ENCODE measurements at places on chromosomes 1 and 21.

GRCh38 chr1:193730017-193730416 is 543.6 kb upstream of the B3GALT2 start:
- DNase-seq, result no peak

- DNase-seq, result peak; percentile 84
Measured at GRCh38 chr1:20194757-20195461, 8.6 kb upstream of the PLA2G2C start.

DNA sequence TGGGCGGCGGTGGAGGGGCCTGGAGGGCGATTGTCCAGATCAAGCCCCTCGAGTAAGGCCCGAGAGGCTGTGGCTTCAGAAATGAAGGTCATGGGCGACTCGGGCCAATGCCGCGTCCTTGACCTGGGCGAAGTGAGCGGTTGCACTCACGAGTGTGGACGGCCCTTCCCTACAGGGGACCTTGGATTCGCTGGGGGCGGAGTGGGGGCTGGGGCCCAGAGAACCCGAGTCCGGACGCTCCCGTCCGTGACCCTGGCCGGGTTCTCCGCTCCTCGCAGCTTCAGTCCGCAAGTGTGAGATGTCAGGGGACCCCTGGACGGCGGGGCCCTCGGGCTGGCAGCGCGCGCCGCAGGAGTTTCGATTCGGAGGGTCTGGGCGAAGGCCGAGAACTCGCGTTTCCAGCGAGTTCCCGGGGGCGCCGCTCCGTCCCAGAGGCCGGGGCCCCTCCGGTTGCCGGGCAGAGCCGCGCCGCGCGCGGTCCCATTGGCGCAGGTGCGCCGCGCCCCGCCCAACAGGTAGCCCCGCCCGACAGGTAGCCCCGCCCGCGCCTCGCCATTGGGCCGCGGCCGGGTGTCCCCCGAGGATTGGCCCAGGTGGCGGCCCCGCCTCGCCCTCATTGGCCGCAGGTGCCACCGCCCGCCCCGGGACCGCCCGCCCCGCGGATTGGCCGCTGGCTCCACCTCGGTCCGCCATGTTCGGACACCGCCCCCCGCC is at the start of gene PRKCZ:
Gene PRKCZ, plus strand, starts transcription at position 694 of the 714 bp plus-strand sequence. CDS start 220 bp downstream, outside the sequence.
- DNase-seq, result peak; percentile 31

DNA sequence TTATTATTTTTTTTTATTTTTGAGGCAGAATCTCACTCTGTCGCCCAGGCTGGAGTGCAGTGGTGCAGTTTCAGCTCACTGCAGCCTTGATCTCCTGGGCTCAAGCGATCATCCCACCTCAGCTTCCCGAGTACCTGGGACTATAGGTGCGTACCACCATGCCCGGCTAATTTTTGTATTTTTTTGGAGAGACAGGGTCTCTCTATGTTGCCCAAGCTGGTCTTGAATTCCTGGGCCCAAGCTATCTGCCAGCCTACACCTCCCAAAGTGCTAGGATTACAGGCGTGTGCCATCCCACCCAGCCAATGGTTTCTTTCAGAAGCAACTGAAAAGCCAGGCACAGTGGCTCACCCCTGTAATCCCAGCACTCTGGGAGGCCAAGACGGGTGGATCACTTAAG is 2.3 kb downstream of the KRTCAP2 start:
- DNase-seq, result no peak

- DNase-seq, result no peak
Measured at GRCh38 chr1:234667600-234668576, 57.9 kb upstream of the IRF2BP2 start.

- DNase-seq, result no peak
Measured at GRCh38 chr1:219124163-219124562, 49.5 kb upstream of the LYPLAL1 start.

- peak; percentile 50 for DNase-seq
Measured at GRCh38 chr1:28508435-28508754, 2.6 kb downstream of the RCC1 start.

DNA sequence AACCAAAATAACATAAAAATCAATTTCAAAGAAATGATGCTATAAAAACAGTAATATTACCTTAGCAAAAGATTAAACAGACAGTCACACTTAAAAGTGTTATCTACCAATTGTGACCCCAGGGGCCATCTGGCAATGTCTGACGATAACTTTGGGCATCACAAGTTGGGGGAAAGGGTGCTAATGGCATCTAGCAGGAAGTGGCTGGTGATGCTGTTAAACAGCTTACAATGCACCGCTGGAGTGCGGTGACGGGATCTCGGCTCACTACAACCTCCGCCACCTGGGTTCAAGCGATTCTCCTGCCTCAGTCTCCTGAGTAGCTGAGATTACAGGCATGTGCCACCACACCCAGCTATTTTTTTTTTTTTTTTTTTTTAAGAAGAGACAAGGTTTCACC is 27.6 kb downstream of the NUP133 start:
- no peak for DNase-seq

DNA sequence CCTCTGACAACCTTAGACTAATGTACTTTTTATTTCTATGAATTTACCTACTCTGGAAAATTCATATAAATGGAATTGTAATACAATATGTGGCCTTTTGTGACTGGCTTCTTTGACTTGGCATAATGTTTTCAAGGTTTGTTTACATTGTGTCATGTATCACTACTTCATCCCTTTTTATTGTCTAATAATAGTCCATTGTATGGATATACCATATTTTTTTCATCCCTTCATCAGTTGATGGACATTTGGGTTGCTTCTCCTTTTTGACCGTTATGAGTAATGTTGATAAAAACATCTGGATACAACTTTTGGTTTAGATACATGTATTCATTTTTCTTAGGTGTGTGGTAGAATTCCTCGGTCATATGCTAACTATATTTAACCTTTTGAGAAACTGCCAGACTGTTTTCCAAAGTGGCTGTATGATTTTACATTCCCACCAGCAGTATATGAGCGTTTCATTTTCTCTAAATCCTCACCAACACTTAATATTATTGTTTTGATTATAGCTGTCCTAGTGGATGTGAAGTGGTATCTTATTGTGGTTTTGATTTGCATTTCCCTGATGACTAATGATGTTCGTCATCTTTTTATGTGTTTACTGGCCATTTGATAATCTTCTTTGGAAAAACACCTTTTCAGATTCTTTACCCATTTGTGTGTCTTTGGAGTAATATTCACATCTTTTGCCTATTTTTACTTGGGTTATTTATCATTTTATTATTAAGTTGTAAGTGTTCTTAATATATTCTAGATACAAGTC is 3.5 kb downstream of the RO60 start:
- no peak for DNase-seq

DNA sequence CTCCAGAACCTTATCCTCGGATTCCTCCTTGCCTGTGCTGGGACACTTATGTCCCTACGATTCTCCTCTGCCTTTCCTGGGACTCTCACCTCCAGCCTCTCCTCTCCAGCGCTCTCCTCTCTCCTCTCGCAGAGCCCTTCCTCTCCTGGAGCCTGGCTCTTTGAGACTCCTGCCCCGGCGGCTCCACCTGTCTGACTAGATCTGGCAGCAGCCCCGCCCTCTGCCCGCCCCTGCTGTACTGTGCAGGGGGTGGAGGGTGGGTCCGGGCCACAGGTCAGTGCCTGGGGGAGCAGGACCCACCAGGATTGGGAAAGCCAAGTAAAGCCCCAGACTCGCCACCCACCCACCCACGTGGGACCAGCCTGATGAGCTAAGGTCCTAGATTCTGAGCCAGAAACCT is 1.6 kb downstream of the ELOVL1 start:
- DNase-seq, result no peak

DNA sequence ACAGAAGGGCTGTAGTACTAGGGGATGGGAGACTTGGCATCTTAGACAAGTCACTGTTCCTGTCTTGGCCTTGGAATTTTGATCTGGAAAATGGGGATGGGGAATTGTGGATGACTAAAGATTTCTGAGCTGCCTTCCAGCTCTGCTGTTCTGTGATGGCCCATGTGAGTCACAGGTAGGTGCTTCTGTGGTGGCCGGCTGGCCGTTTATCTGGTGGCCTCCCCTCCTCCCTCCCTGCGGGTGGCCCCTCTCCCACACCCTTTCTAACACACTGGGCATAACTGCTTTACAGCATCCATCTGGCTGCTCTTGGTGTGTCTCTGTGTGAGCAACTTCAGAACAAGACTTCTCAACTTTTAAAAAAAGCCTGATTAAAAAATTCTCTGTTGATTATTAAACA is 35.9 kb downstream of the KCNA2 start:
- no peak for DNase-seq

DNA sequence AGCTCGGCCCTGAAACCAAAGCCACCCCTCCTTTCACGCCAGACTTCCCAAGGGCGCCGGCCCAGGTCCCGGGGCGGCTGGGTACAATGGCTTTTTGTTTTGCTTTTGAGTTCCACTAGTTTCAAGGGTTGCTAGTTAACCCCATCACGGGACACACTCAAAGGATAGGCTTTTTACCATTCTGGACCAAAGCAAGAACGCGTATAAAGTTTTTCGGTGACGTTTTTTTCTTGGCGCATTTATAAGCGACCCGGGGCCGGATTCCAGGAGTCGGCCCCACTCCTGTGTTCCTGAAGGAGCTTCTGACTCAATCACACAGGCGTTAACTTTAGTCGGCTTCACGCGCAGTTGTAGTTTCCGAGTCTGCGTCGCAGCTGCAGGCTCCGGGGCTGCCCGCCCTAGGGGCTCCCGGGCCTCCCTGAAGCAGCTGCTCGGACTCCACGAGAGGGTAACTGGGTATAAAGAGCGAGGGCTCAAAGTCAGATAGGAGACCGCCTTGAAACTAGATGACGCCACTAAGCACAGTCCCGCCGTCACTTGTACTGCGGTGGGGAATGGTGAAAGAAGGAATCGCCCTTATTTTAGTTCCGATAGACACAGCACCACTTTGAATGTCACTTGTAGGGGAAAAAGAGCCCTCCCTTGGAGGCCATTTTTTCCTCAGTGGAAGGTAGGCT is 707 bp upstream of the KLHL21 start:
- peak; percentile 77 for DNase-seq

DNA sequence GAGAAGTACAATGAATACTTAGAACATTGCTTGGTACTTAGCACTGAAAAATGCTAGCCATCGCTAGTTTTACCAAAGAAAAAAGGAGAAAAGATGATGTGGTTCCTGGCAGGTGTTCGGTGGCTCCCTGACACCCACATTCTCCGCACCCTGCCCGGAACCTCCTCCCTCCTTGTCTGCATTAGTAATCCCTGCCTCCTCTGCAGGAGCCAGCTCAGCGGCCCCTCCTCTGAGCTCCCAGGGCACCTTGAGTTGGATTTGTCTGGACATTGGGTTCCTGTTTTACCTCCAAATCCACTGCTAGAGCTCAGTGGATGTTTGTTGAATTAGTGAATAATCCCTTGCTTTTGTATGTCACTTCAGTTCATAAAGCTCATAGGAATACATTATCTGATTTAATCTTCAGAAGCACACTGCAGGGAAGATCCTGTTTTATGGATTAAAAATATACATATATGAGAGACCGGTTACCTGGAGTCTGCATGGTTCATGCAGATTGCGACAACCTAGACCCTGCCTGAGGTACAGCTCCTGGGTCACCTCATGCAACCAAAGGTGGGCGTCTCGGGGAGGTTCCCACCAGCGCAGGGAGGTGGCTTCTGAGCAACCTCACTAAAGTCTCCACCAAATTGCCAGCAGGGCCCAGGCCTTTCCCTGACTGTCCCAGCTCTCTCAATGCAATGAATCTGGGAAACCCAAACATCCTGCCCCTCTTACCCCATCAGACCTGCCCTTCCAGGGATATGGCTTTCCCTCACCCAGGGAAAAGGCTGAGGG is 24.2 kb downstream of the PCAT6 start:
- DNase-seq, result no peak

- DNase-seq, result no peak
Measured at GRCh38 chr1:220432408-220432807, 95.5 kb upstream of the MARK1 start.

DNA sequence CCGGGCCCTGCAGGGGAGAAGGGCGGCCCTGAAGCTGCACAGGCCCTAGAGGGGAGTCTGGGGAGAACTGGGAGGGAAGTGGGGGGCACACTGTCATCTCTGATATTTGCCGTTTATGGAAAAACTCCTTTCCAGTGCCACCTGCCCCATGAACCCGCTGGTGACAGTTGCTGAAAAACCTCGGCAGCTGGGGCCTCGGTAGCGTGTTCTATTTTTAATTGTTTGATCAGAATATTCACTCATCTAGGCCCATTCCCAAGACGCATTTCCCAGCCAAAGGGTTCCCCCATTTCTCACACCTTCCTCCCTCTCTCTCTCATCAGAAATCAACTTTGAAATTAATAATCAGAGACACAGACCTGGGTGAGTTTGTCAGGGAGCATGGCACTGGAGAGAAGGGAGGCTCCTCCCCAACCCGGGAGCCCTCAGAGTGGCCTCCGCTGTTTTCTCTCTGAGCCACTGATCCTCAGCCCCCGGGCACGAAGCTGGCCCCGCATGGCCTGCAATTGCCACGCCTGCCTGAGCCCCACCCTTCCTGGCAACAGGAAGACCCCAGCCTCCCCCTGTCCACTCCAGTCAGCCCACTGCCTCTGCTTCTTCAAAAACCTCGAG is 111.1 kb downstream of the CASZ1 start:
- no peak for DNase-seq

GRCh38 chr1:228071839-228072657 is 10.5 kb upstream of the ARF1 start:
- DNase-seq, result no peak

DNA sequence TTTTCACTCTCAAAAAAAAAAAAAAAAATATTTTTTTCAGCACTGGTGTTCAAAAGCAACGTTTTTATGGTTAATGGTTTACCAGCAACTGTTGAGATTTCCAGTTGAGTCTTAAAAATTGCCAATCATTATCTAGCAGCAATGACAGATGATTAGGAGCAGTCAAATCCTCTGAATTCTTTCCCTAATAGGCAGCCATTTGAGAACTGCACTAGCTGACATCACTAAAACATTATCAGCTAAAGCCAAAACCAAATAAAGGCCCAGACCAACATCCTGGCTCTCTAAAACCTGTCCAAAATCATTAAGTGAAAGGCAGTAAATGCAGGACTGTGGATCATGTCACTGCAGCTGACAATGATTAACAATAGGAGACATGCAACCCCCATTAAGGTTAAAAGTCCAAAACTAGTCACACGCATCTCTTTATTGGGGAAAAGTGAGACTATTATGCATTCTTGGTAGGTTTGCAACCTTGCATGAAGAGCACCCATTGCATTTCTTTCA is 14.0 kb downstream of the SFPQ start:
- DNase-seq, result no peak

DNA sequence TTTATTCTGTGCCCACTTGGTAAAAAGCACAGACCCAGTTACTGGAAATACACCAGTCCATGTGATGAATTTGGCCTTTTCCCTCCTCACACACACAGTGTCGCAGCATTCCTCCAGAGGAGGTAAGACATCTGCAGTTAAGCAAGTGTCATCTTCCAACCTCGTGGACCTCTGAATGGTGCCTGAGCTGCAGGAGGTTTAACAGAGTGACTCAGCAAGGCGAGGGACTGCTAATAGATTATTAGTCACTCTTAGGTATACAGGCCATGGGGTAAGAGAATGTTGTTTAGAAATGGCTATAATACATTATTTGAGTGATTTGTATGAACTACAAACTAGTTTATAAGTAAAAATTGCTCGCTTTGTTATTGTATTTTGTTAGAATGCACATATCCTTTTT is 8.6 kb upstream of the LRRC8B start:
- no peak for DNase-seq

GRCh38 chr1:207883660-207884250 is 27.2 kb downstream of the CD34 start:
- DNase-seq, result no peak

Measured in hematopoietic multipotent progenitor cell treated with erythropoietin and hydrocortisone succinate and interleukin-3 and kit ligand, for 8 days (in vitro differentiated cells).